Hindlimb muscle (tissue), 1 donor: ENCODE measurements at places on chromosomes 4 and X.

DNA sequence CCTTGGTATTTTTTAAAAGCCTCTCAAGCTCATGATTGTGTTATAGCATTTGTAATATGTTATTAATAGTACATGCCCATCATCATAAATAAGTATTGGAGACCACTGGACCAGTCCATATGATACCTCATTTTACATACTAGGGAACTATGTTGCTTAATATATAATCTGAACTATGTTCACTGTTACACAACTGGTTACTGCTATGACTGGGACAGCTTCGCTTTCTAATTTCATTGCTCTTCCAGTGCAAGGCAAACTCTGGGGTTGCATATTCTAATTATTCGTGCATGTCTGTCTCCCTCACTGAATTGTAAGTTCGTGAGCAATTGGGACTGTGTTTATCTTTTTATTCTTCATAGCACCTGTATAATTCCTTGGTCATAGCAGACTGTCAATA, 330.5 kb downstream of the RAPGEF2 start:
- no peak for DNase-seq

DNA sequence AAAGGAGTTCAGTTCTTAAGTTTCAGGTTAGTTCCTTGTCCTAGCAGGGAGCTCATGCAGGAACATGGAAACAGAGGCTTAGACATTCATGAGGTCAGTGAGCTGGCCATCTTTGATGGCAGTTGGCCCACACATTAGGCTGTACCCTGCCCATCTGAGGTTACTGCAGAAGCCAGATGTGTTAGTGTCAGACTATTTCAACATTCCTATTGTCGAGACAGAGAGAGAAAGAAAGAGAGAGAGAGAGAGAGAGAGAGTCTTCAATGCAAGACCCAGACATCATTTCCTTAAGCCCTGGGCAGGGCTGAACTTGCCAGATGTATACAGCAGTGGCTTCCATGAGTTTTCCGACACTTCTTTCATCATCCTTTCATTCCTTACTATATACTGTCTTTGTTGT, 91.3 kb downstream of the PPP1R2C start:
- no peak for DNase-seq

DNA sequence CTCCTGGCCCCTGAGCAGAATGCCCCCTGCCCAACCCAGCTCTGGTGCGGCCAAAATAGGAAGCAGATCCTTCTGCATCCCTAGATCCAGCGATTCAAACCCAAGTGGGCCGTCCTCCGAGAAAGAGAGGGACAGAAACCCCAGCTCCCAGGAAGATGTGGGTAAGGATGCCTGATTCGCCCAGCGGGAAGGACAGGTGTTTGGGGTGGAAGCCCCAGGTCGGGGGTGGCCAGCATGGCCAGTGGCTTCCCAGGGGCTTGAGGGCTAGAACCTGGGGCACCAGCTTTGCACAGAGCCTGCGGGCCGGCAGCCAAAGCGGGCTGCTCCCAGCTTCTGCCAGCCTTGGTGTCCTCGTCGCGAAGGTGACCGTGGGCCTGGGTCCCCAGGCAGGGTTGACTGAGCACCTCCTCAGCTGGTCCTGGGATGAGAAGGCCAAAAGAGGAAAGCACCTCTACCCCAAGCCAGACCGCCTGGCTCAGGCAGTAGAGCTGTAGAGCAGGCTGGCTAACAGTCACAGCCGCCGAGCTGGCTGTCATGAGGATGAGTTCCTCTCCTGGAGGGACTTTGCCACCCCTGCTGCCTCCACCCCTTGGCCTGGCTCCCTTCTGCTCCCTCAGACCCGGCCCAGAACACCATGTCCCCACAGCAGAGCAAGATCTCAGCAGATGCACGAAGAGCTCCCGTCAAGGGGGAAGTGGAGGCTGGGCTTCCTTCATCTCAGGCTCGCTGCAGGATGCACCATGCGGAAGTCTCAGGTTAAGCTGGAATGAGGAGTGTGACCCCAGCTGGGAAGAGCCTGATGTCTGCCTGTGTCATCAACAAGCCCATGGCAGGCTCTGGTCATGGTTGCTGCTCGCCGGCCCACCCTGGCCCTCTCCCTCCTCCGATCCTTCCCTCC, 59.9 kb downstream of the CPZ start:
- no peak for DNase-seq

- DNase-seq, result no peak
Measured at GRCh38 chrX:77689376-77689775, 96.6 kb downstream of the ATRX start.

DNA sequence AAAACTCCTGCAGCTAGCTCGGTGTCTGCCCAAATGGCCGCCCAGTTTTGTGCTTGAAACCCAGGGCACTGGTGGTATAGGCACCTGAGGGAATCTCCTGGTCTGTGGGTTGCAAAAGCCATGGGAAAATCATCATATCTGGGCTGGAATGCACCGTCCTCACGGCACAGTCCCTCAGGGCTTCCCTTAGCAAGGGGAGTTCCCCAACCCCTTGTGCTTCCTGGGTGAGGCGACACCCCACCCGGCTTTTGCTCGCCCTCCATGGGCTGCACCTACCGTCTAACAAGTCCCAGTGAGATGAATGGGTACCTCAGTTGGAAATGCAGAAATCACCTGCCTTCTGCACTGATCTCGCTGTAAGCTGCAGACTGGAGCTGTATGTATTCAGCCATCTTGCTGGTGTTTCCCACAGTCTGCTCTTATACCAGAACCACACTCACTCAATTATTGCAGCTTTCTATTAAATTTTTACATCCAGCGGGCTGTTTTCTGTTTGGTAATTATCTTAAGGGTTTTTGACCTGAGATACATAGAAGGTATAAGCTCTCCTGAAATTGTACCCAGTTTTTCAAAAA, 36.7 kb upstream of the NPNT start:
- no peak for DNase-seq

DNA sequence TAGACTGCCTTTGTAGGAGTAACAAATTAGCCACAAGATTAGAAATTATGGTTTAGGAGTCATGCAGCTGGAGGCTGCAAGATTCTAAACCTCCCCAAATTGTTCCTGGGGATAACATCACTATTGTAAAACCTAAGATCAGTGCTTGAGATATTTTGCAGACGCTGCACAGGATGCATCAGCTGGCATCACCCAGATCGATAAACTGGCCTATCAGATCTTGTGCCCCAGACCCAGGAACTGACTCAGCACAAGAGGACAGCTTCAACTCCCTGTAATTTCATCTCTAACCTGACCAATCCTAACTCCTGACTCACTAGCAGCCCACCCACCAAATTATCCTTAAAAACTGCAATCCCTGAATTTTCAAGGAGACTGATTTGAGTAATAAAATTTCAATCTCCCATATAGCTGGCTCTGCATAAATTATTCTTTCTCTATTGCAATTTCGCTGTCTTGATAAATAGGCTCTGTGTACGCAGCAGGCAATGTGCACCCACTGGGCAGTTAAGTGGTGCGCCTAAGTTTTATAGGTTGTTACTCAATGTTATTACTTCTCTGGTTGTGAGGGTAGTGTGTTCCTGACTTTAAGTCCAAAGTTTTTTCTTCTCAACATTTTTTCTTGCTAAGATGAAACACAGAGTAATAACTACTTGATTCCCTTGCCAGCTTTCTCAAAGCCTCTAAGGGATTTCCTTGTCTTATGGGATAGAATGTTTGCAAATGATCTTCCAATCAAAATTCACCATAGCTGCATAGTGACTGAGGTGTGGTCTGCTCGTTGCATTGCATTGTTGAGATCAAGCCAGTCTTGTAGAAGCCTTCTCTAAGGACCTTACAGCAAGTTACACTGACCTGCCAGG, 312.3 kb upstream of the DKK2 start:
- DNase-seq, result no peak

DNA sequence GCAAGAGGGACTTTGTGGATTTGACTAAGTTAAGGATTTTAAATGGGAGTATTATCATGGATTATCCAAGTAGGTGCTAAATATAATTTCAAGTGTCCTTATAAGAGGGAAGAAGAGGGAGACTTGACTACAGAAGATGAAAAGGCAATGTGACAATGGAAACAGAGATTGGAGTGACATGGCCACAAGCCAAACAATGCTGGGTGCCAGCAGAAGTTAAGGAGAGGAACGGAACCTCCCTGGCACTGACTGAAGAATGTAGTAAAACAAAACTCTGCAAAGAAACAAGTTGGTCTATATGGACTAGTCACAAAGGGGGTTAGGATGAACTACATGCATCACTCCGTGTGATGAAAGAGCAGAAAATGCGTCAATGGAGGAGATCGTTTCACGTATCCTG, 395.8 kb upstream of the GALNT7 start:
- DNase-seq, result no peak

DNA sequence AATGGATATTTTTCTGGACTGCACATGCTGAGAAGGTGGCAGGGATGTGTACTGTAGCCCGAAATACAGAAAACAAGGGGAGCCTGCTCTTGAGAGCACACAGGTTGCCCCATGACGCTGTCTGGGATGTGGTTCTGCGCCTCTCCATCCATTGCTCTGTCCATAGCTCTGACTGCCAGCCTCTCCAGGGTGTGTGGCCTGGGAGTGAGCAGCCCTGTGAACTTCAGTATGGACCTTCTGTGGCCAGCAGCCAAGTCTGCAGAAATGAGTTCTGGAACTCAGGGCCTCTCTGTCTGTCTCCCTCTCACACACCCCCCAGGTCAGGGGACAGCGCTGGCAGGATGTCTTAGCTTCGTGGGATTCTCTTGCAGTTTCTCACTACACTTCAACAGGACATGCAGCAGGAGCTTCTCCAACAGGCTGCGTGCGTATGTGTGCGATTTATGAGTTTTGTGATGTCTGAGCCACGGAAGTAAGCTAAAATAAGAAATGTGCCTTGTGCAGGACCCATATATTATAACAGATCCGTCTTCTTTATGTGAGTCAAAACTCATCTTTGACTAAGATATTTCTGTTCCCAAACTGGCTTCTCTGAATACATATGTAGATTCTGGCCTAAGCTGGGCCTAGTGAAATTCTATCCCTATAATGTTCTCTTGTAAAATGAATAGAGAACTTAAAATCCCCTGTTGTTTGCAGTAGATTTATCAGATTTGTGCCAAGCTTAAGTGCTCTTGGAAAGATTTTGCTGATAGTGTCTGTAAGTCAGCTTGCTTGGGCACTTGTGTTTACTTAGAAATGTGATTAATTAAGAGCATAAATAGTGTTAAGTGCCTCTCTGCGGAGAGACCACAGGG, 40.0 kb downstream of the PROM1 start:
- DNase-seq, result no peak
